ENCODE measurements at places on chromosomes 6 and 20.

DNA sequence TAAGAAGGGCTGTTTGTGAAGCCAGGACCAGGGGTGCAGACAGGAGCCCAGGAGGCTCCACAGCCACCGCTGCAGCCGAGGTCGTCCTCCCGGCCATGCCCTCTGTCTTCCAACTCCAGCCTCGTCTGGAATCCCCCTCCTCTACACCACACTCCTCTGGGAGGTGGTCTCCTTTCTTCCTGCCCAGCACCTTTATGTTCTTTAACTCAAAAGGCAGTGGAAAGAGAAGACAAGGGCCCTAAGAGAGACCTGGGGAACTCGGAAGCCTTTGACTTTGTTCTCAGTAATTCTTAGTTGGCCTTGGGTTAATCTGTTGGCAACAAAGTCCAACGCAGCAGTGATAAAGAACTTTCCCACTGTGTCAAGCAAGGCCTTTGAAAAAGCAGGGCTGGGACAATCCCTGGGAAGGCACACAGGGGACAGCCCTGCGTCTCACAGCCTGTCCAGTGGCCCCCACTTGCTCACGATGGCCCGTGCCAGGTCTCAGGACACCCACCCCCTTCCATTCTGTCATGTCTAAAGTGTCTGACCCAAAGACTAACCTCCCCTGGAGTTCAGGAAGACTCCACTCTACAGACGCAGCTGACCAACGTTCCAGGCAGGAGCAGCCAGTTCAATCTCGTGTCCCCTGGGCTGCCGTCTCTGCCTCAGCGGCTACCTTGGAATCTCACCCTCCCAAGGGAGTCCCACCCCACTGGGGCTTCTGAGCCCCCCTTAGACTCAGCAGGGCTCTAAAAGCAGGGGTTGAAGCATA is 42.8 kb upstream of the FAM50B start:
- no peak for DNase-seq

DNA sequence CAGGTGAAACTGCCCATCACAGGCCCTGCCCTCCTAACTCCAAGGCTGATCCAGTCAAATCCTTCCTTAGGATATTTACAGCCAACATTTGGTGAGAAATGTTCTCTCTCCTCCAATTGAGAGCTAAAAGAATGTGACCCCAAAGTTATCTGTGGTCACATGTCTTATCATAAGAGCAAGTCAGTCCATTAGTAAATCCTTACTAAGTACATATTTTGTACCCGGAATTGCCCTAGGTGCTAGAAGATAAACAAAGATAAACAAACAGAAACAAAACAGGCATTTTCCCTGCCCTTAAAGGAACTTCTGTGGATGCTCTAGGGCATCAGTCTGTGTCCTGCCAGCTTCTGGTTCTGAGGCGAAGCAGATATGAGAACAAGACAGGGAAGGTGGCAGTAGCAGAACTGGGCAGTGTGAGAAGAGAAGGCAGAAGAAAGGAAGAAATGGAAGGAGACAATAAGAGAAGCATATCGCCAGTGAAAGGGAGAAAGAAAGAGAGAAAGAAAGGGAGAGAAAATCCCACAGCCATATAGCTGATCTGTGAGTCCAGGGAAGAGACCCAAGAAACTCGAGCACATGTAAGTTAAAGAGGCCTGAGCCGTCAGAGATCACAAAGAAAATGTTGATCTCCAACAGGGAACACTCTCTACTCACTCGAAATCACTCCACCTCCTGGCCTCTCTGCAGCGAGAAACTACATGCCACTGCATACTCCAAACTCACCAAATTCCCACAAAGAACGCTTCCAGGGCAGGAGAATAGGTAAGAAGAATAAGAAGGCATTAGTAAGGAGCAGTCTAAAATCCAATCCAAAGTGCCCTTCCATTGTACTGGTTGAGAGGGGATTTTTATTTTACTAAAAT is 41.7 kb downstream of the CDK5RAP1 start:
- no peak for DNase-seq

- DNase-seq = no peak
Measured at GRCh38 chr6:4319981-4320683, 184.8 kb upstream of the ECI2 start.

DNA sequence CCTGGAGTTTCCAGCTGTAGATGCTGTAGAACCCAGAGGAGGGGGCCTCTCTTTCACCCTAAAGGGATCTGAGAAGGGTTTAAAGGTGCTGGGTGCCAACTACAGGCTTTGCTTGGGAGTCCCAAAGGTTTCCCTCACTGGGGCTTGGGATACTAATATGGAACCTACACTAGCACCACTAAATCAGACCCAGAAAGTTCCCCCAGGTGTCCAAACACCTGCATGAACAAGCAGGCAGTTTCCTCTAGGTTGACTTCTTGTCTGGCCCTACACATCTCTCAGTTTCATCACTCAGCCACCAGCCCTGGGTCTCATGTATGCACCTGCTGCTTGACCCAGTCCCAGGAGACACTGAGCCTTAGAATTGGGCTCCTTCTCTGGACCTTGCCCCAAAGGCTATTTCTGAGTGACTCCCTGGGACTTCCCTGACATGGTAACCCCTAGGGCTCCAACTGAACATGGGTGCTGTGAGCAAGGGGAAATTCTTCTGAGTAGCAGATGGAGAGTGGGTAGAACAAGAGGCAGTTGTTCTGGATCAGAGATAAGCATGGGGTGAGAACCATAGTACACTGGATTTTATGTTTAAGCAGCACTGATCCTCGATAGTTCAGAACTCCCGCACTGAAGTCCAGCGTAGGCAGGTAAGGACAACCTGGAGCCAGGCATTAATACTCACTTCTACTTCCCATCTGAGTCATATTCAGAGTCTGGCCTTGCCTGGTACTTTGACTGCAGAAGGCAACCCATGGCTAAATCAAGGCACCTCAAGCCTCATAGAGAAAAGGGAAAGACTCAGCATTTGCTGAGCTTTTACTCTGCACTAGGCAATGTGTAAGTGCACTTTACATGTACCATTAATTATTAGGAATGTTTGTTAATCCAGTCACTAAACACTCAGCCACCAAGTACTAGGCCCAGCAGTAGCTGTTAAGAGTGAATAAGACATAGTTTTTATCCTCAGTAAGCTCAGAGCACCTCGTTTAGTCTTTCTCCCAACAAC is 16.8 kb downstream of the BCL2L1 start:
- DNase-seq = no peak

- no peak for DNase-seq
Measured at GRCh38 chr6:159836718-159837490, 36.8 kb downstream of the PNLDC1 start.
